ENCODE measurements at places on chromosomes 11 and 22.
A peak's percentile ranks its signal among the peaks of the same experiment; 100 is the strongest.

GRCh38 chr11:3865388-3866193, 10.1 kb downstream of the STIM1 start:
- DNase-seq: no peak

DNA sequence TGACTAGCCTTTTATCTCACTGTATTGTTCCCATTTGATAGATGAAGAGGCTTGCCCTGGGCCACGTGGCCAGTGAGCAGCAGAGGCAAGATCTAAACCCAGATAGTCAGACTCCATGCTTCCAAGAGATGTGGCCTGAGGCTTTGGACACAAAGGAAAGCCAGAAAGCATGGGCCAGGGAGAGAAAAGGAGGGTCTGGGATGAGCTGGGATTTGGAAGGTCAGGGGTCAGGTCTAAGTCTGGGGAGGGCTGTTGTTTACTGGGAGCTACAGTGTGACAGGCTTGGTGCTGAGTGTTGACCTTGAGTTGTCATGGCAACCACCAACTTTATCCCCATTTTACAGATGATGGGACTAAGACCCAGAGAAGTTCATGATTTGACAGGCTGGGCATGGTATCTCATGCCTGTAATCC, 2.1 kb downstream of the SLC35E4 start:
- no peak for DNase-seq

GRCh38 chr11:8354622-8355415, 91.1 kb upstream of the LMO1 start:
- no peak for DNase-seq

DNA sequence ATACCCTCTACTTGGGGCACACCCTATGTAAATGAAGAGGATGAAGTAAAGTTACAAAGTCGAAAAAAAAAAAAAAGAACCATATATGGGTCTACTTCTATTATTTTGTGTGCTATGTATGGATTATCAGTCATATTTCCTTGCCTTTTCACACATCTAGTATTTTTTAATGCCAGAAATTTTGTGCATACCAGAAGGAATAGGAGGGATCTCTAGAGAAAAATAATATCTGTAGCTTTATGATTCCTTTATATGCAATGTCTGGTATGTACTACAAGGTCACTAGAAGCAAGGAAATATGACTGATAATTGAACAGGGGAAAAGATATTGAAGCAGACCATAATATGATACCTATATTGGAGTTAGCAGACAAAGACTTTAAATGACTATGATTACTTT, 713.4 kb downstream of the OPCML start:
- no peak for DNase-seq

DNA sequence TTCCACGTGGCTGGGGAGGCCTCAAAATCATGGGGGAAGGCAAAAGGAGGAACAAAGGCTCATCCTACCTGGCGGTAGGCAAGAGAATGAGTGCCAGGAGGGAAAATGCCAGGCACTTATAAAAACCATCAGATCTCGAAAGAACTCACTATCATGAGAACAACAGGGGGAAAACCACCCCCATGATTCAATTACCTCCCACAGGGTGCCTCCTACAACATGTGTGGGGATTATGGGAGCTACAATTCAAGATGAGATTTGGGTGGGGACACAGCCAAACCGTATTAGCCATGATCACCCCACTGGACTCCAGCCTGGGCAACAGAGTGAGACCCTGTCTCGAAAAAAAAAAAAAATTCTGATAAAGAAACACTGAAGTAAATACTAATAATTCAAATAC, 87.1 kb downstream of the FCHSD2 start:
- no peak for DNase-seq

DNA sequence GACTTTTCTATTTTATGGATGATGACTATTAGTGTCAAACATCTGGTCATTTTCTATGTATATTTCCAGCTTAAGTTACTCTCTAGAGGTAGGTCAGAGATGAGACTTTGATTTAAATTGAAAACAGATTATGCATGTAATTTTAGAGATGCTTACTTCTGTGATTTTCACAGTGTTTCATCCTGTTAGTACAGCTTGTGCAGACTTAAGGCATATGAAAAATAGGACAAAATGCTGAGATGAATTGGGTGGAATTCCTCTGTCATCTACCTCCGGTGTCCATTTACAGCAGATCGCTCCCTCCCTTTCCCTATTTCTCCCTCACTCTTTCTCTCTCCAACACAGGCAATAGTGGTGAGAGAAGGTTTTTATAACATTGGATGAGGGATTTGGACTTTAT, 14.1 kb downstream of the JAM3 start:
- DNase-seq: no peak

GRCh38 chr11:47565340-47566148, at the start of gene PTPMT1:
PTPMT1 (plus strand) TSS chr11:47565599; CDS start chr11:47565623, 24 bp downstream.
- DNase-seq: peak; percentile 69

DNA sequence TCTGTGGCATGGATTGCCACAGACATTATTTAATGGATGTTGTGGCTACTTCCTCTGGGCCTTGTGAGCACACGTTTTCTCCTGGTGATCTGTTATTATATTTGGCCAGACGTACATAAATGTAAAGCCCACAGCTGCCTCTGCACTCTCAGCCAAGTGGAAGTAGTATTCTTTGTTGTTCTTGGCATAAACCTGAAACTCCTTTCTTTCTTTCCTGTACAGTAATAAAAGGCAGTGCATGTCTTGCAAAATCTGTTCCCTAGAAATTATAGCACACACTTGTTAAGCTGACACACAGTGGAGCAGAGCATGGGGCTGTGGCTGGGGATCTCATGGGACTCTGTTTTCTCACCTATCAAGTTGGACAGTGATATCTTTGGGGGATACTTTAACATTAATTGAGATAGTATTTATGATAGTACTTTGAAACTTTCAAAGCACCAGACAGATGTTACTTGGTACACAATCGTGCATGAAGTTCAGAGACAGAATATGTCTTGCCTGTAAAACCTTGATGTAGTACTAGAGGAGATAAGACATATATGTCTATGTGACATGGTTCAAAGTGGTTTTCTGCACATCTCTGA, 20.9 kb downstream of the PANX1 start:
- no peak for DNase-seq

DNA sequence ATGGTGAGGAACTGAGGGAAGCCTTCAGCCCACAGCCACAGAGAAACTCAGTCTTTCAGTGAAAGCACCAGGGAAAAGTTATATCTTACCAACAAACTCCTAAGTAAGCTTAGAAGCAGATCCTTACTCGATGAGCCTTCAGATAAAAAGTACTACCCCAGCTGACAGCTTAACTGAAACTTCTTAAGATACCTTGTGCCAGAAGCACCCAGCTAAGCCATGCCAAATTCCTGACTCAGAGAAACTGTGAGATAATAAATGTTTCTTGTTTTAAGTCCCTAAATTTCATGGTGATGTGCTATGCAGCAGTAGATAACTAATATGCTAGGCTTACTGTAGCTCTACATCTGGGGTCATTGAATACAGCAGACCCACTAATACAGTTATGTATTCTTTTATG, 2025.0 kb downstream of the LRRC4C start:
- DNase-seq: no peak

DNA sequence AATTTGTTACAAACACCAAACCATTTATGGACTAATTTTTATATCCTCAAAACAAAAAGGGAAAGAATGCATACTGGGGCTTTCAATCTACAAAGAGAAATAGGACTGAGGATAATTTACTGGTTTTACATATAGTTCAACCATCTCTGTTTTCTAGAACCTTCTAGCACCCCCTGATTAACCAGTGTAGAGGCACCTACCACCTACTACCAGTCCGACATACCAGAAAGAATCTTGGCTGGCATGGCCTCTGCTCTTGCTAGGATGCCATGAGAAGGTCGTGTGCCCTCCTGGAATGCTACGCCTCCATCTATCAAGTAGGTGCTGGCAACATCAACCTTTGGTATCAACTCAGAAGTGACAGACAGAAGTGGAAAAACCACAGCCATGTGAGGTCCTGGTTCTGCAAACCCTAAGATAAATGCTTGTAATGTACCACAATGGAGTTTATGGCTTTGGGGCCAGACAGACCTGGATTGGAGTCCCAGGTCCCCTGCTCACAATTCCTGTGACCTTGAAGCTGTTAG, 28.2 kb downstream of the MYH9 start:
- no peak for DNase-seq

DNA sequence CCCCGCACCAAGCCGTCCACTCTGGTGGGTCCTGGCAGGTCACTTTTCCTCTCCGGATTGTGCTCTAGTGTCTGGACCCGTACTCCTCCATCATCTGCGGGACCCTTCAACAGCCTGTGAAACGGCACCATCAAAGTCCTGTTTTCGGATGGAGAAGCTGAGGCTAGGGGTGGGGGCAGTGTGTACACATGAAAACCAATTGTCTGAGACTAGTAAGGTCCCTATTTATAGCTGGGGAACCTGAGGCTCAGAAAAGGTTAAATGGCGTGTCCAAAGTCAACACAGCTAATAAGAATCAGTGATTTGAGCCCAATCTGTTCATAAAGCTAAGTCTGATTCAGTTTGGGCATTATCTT, 668 bp upstream of the LRRC32 start:
- DNase-seq: no peak

DNA sequence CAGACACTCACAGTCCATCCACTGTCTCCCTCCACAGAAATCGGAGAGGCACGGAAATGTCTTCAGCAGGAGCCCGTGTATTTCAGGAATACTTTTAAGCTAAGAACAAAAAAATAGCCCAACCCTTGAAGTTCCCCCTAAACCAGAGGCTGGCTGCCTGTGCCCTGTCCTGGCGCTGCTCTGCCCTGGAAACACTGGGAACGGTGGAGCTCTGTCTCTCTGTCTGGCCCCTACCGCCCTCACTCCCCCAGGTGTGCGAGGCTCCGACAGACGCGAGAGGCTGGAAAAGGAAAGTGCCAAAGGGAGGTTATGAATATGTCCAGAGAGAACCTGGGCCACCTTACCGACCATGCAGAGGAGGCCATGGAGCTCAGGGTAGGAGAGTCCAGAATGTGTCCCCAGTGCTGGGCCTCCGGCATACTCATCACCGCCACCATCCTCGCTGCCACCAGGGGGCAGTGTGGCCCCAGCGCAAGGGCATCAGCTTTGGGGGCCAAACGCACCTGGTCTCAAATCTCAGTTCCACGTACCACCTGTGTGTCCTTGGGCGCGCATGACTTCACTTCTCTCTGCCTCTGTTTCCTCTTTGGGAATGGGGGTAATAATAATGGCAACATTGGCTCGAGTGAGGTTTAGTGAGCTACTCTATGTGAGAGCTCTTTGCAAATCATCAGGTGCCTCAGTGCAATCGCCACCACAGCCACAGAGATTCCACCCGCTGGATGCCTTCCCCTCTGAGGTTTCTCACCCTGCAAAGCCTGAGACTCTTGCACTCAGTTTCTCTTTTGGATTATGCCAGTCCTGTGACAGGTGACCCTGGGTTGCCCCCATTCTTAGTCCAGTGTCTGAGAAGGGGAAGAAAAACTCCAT, 10.4 kb upstream of the SLCO2B1 start:
- DNase-seq: peak; percentile 72

DNA sequence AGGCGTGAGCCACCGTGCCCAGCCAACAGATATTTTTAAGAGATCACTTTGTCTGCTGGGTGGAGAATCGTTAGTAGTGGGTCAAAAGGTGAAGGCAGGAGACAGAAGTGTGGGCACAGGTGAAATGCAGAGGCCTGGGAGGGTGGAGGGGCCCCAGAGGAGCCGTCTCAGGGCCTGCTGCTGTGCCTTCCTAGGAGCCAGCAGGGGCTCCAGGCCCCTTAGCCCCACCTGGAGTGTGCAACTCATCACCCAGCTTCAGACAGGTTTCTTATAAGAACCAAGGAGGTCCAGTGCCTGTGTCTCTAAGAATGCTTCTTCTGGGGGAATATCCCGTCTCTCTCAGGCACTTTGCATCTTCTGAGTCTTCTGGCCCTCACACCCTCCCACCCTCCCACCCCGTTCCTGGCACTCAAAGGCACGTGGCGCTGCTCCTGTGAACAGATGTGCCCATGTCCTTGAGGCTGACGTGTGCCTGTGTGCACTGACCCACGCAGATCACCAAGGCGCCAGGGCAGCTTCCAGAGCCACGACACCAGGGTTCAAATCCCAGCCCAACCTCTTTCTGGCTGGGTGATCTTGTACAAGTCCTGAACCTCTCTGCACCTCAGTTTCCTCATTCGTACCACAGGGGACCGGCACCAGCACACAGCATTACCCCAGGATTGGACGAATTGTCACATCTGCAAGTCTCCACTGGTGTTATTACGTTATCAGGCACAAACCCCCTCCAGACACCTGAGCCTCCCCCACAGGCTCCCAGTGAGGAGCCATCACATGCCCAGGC, 3.4 kb downstream of the ARSA start:
- no peak for DNase-seq

- DNase-seq: no peak
Observed at GRCh38 chr22:34877506-34877905, 188.5 kb upstream of the ISX start.

- no peak for DNase-seq
Observed at GRCh38 chr11:35180317-35181233, 41.6 kb downstream of the CD44 start.

All from progenitor cell of endocrine pancreas (in vitro differentiated cells).